Heart right ventricle (tissue), 16 donors: ENCODE measurements at places on chromosomes 2 and 18.
A peak's percentile ranks its signal among the peaks of the same experiment; 100 is the strongest.

GRCh38 chr2:238910751-238911351 is 63.0 kb downstream of the TWIST2 start:
- no peak for DNase-seq

- DNase-seq = no peak
Observed at GRCh38 chr2:62641410-62641843, 64.1 kb upstream of the EHBP1 start.

GRCh38 chr18:75364512-75365253 is 62.8 kb downstream of the SMIM21 start:
- peak; percentile 6 for DNase-seq

GRCh38 chr2:63058144-63058920 is 7.7 kb downstream of the OTX1 start:
- no peak for DNase-seq

DNA sequence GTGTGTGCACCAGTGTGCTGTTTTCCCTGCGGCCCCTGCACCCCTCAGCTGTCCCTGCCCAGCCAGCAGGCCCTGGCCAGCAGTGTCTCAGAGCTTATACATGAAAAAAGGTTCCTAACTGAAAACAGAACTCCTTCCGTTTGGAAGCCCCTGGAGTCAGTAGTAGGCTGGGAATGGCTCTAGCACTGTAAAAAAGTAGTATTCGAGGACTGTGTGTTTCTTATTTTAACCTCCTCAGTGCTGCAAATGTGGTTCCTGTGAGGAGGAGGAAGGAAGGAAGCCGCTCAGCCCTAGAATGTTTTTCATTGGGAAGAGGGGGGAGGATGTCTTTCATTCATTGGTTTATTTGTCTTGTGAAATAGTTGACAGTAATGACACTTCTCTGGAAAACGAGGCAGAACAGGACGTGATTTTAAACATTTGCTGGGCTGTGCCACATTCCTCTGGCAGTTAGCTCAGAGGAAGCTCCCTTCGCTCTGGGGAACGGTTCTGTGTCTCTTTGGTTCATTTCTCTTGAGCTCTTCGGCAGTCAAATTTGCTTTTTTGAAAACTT is 103.5 kb downstream of the SPTBN1 start:
- DNase-seq = no peak

- DNase-seq = no peak
Observed at GRCh38 chr2:624551-625347, 52.5 kb downstream of the TMEM18 start.

DNA sequence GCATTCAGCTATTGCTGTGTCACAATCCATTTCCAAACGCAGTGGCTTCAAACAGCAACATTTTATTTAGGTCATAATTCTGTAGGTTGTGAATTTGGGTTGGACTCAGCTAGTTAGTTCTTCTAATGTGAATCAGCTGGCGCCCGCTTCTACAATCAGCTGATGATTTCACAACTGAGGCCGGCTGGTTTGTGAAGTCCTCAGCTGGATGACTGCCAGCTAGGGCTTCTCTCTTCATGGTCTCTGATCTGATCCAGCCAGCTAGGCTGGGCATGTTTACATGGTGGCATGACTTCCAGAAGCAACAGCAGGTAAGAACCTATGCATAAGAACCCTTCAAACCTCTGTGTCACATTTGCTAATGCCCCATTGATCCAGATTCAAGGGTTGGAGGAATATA is 172.0 kb downstream of the SLC4A10 start:
- no peak for DNase-seq

GRCh38 chr2:147008481-147008880 is 836.3 kb upstream of the ACVR2A start:
- no peak for DNase-seq

- no peak for DNase-seq
Observed at GRCh38 chr18:22827741-22828140, 105.4 kb upstream of the RBBP8 start.

DNA sequence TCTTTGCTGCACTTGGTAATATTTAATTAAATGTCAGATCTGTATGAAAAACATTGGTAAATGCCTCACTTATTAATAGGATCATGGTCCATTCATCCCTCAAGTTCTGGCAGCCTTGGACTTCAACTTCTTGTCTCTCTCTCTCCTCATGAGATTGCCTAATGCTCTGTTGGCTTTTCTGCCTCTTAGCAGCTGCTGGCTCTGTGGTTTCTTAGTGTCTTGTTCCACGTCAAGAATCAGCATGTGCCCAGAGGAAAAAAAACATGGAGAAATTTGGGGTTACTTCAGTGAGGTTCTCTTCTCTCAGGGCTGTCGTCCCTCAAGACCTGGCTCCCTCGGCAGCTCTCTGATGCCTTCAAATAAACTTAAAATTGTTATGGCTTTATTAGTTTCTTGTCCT is 75.4 kb downstream of the TAF4B start:
- DNase-seq = no peak

GRCh38 chr2:237244976-237245646 is 159.4 kb downstream of the COPS8 start:
- DNase-seq = no peak

GRCh38 chr18:58604311-58604710 is 24.6 kb downstream of the ALPK2 start:
- no peak for DNase-seq

- DNase-seq = peak; percentile 11
Observed at GRCh38 chr2:221571025-221571550, 1.0 kb downstream of the EPHA4 start.

GRCh38 chr2:46144133-46144800 is 152.9 kb upstream of the EPAS1 start:
- DNase-seq = no peak

- DNase-seq = no peak
Observed at GRCh38 chr18:62357079-62357719, 32.1 kb downstream of the TNFRSF11A start.

DNA sequence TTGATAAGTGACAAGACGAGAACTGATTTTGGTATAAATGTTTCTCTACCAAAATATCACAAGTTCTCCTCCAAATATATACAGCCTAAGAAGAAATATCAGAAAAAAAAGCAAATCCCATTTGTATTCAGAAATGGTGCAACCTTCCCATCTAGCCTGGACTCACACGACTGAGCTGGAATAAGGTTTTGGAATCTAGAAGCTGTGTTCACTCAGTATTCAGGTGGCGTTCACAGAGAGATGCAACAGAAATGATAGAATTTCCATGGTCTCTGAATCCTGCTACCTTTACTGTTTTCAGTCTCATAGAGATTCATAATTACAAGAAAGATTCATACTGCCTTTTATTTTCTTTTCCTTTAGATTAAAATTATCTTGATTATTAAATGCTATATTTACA is 347.2 kb upstream of the TRIB2 start:
- DNase-seq = no peak

GRCh38 chr2:36967236-36967876 is 1.0 kb upstream of the STRN start:
- DNase-seq = no peak

- no peak for DNase-seq
Observed at GRCh38 chr2:18441583-18441982, 118.9 kb downstream of the RDH14 start.

GRCh38 chr2:70964596-70965386 is 13.6 kb upstream of the ANKRD53 start:
- peak; percentile 55 for DNase-seq

- no peak for DNase-seq
Observed at GRCh38 chr2:237889811-237890210, 30.4 kb downstream of the RAMP1 start.

DNA sequence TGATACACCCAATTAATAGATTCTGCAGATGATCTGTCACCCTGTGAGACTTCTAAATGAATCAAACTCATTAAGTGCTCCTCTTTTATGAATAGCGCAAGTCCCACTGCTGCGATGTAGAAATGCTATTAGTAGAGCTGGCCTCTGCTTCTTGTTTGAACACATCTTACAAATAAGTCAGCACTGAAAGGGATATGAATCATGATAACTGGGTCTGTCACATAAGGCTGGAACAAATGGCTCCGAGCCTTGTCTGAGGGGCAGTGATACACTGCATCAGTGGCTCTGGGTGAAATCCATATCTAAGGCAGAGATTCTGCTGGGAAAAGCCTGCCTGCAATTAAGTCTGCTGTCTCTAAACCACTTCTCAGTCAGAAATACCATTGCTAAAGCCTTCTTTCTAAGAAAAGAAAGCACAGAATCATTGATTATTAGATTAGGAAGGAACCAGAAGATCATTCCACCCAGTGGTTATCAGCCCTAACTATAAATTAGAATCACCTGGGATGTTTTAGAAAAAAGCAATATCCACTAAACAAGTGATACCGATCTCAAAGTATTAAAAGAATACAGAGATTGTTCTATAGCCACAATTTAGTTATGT is 75.2 kb downstream of the SLC5A7 start:
- no peak for DNase-seq

DNA sequence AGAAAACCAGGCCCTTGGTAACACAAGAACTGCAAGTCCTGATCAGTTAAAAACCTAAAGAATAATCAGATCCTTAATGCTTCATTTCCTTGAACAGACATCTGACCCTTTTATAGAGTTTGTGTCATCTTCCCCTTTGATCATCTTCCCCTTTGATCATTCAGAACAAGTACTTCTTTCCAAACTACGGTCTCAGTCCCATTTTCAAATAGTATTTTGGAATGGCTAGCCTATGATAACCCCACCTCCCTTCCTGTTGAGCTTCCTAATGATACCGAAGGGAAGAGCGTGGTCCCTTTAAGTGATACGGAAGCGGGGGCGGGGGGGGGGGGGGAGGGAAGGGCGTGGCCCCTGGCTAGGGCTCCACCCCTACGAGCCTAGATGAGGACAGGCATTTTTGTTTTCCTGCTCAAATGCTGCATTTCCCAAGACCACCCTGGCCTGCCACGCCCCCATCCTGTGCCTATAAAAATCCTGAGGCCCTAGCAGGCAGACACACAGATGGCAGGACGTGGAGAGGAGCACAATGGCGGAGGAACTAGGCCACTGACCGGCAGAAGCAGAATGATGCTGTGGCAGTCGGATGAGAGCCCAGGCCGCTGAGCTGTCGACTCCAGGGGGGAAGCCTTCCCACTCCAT is 24.1 kb upstream of the CHRNA1 start:
- DNase-seq = no peak

DNA sequence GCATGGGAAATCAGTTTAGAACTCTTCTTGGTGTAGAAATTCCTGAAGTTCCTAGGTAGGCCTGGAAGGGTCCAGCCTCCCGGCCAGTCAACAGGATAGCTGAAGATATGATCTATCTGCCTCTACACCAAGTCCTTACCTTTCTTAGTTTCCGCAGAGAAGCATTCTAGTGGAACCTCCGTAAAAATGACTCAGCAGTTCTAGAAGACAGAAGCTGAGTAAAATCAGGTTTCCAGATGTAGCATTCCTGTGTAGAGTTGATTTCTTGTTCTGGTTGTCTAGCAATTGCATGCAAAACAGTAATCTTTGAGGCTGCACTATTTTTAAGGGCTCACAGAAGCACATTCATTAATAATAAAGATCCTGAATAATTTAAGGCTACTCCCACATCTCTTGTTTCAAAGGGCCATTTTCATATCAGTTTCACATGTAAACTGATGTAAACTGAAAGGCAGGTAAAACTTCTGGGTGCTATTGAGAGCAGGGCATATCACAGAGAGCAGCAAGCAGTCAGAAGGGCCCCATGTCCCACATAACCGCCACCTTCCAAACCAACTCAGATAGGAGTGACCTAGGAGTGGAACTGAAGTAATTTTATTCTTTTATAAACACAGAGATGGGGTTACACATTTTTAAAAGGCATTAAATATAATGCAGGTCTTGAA is 3.2 kb upstream of the DYTN start:
- no peak for DNase-seq

DNA sequence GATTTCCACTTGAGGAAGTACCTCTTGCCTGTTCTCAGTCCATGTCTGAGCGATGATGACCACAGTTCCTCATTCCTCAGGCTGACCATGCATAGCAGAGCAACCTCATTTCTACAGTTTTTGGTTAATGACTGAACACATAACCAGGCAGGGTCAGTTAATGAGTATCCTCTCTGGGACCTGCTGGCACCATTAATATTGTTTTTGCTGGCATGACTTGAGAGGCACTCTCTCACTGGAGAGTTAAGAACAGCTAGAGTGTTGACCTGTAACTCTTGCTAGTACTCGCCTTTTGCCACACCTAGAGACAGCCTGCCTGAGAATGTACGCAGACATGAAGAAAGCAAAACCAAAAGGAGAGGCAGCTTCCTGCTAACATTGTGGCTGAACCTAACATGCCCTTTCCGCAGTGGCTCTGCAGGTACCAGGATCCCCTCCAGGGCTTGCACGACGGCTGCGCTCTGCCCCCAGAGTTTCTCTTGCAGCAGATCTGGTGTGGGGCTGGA is 23.9 kb downstream of the PECR start:
- no peak for DNase-seq

DNA sequence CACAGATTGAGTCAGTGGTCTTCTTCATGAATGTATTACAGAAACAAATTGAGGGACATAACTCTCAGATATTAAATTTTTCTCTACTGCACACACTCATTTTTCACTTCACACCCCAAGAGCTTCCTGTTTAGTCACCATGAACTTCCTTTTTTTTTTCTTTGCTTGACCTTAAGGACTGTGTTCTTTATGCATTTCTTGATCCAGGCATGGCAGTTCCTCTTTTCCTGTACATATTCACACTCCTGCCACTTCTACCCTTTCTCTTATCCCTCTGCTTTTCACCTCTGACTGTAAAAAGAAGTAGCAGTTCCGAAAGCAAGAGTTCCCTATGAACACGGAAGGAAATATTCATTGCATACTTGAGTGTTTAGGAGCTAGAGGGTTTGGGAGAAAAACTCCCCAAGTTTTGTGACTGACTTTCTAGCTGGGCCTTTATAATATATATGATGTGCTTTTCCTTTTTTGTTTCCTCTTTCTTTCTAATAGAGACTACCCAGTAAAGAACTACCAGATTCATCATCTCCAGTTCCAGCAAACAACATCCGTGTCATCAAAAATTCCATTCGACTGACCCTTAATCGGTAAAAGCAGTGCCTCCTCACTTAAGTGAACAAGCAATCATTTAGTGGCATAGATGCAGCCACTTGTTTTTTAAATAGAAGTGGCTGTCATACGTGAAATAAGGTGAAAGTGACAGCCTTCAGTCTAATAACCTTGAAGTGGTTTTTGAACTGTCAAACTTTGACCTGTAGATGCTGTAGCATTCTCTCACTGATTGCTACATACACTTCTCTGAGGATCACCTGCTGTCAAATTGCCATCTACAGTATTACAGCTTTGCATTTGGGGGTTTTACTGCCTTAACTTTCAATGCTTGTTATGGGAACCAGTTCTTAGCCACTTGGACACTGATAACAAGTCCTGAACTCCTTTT is 40.8 kb downstream of the PAPOLG start:
- no peak for DNase-seq

DNA sequence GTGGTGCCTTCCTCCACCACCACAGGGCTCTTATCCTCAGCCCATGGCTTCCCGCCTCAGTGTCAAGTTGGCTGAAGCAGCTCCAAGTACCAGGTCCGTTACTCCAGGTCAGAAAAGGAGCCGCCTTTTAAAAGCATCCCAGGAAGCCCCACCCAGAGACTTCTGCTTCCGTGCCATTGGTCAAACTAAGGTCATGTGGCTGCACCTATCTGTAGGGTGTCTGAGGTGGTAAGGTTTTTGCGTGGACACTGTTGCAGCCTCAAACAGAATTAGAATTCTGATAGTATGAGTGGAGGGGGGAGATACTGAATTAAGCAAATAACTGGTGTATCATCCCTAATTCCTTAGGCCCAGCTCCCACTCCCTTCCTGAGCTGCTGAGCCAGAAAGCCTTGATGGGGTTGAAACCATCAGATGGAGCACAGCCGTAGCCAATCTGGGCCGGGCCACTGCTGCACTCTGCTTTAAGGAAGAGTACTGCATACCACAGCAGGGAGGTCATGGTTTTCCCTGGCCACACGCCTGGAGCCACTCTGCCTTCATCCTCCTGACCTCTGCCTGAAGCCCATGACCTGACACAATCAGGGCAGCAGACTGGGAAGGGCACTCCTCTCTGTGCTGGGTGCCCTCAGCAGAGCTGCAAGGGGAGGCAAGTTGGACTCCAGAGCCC is 8.4 kb downstream of the TMEM247 start:
- peak; percentile 82 for DNase-seq
